ENCODE measurements at places on chromosomes 6 and 20.

- peak; percentile 99 for DNase-seq
These were observed at the start of gene CENPW for GRCh38 chr6:126339796-126340609. Gene CENPW, plus strand, starts transcription at chr6:126340115. Its CDS starts 159 bp downstream, at chr6:126340274.

DNA sequence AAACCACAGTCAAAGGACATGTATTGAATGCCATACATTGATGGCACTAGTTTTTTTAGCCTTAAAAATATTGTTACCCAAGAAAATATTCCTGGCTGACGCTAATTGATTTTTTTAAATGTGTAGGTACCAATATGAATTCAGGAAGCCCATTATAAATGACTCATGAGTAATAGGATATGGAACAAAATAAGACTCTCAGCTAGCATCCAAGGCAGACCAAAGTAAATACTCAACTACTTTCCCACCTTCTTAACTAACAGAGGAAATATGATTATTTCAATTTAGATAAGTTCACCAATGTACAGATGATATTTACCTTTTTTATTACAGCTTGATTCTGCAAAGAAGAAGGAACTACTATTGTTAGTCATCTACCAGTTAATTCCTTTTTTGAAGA is 43.2 kb upstream of the TXNDC5 start:
- DNase-seq: no peak

DNA sequence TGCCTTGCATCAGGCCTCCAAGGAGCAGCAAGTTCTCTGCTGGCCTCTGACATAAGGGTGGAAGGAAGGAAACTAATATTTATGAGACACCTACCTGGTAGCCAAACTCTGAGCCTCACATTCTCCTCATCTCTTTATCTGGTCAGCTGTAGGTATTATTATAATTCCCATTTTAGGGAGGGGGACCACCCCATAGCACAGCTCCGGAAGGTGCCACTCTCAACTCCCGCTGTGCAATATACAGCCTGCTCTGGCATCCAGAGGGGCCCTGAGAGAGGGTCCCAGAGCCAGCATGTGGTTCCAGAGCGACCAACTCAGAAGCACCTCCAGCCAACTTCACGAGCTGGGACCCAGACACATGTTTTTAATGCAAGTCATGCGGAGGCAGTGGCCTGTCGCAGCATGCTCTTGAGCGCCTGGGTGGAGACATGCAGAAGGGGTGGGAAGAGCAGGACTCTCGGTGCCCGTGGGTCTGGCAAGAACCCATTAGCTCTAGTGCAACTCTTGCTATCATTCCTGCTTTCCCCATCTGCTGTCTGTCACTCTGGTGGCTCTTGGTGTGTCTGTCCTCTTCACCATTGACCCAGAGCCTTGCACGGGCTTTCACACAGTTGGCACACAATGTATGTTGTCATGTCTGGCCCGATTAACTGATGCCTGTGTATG is 15.0 kb upstream of the MYMX start:
- DNase-seq: no peak

DNA sequence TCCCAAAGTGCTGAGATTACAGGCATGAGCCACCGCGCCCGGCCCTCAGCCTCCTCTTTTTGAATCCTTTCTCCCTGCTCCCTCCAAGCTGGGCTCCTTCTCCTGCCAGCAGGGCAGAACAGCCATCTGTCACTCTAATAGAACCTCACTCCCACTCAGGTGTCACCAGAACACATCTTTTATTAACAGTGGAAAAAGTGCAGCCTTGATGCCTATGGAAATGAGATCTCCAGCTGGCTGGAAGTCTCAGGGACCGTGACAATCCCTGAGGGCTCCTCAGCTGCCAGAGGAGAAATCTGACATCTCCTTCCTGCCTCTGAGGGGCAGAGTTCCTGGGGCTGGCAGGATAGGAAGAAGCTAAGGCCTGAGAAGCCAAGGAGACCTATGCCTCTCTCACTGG is 28.0 kb downstream of the TMC2 start:
- DNase-seq: no peak

- DNase-seq: peak; percentile 73
These were observed 17.8 kb upstream of the FNDC1 start for GRCh38 chr6:159151266-159151855.

DNA sequence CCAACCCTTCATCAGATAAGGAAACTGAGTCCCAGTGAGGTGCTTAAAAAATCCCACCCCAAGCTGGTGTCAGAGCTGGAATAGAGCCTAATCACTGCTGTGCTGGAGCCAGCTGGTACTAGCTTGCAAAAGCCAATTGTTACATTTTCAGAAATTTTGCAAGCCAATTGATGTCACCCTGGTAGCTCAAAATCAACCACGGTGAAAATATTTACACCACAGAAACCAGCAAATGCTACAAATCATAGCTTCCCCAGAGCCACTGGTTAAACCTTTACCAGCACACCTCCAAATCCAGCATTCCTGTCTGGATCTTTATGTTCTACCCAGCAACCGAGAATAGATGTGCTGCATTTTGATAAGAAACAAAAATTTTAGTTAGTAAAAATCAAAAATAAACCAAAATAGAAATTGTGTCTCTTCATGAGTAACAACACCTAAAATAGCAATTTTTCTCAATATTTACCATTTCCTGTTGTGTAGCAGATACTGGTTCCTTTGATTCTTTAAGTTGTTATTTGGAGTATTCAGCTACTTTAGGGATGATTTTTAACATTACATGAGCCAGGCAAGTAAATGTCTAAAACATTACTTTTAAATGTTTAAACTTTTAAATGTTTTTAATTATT is 7.2 kb upstream of the LCA5 start:
- peak; percentile 58 for DNase-seq

- DNase-seq: no peak
These were observed 10.4 kb downstream of the TRAPPC3L start for GRCh38 chr6:116535109-116535508.

GRCh38 chr6:38391206-38391605 is 248.5 kb downstream of the BTBD9 start:
- DNase-seq: no peak

DNA sequence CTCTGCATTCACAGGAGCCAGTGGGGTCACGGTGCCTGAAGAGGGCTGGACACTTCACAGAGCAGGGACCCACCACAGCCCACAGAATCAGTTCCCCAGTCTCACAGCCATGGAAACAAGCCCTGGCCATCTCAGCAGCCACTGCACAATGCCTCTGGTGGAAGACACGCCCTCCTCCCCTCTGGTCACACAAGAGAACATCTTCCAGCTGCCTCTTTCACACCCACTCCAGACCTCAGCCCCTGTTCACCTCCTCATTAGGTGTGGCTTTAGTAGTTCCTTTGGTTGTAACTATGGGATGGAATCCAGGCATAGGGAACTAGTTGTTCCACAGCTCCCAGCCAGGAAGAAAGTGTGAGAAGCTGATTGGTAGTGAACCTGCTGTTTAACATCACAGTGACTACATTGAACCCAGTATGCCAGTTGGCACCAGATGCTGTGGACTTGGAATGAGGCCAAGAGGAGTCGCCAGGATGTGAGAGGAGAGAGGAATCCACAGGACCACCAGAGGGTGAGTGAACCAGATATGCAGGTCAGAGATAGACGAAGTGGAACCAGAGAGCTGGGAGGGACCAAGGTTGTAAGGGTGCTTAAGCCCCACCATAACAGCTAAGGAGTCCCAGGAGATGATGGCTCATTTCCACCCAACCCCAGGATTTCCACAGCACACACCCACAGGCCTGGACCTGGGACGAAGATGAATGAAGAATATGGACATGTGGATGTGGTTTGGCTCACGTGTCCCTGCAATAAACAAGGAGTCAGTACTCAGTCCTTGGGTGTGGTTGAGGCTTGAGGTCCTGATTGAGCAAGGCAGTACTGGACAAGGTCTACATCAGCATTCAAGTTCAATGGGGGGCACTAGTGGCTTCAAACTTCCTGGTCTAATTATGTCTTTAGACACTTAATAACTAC is 8.8 kb upstream of the BTN3A3 start:
- DNase-seq: no peak

GRCh38 chr6:10174056-10174455 is 240.8 kb downstream of the TFAP2A start:
- no peak for DNase-seq

GRCh38 chr20:23116311-23117089 is 30.4 kb upstream of the CD93 start:
- no peak for DNase-seq

DNA sequence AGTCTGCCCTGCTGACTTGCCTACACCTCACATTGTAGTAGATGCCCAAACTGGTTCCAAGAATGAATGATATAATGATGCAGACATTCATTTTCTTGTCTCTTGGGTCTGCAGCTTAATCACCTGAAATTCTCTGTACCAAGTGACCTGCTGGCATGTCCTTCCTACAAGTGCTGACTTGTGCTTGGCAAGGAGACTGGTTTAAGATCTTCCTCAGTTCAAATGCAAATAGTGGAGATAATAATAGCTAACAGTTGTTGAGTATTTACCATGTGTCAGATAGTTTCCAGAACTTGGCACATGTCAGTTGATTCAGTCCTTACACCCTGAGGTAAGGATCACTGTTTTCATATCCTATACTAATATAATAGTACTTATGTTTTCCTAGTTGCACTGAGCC is 223.4 kb downstream of the SLC24A3 start:
- no peak for DNase-seq

DNA sequence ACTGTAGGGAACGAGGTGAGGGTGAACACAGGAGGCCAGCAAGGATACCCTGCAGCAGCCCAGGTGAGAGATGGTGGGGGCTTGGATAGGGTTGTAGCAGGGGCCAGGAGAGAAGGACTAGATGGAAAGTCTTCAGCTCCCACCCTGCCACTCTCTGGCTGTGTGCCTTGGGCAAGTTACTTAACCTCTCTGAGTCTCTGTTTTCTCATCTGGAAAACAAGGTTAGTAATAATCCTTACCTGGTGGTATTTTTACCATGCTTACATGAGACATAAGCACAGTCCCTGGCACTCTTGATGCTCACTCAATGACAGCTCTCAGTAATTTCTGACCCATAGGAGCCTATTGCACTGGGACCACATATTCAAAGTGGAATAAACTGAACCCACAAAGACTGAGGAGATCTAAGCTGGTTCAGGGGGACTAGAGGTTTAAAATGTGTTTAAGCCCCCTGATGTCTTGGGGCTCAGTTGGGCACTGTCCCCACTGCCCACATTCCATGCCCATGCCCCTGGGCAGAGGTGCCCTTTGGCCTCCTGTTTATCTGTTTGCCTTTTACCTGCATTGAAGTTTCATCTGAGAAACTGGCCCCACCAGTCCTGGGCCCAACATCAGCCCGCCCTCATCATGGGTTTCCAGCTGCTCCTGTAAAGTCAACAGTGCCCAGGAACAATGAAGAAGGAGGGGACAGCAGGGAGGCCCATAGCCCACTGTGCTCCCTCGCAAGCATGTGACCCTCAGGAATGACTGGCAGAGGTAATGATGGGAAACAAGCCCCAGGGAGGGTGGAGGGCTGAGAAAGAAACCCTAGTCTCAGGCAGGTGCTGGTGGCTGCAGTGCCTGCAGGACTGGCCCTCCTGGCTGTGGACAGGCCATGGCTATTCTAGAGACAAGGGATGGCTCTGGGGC is 104.0 kb downstream of the VEGFA start:
- no peak for DNase-seq

- DNase-seq: no peak
These were observed 17.6 kb downstream of the TRDN start for GRCh38 chr6:123619156-123619555.

DNA sequence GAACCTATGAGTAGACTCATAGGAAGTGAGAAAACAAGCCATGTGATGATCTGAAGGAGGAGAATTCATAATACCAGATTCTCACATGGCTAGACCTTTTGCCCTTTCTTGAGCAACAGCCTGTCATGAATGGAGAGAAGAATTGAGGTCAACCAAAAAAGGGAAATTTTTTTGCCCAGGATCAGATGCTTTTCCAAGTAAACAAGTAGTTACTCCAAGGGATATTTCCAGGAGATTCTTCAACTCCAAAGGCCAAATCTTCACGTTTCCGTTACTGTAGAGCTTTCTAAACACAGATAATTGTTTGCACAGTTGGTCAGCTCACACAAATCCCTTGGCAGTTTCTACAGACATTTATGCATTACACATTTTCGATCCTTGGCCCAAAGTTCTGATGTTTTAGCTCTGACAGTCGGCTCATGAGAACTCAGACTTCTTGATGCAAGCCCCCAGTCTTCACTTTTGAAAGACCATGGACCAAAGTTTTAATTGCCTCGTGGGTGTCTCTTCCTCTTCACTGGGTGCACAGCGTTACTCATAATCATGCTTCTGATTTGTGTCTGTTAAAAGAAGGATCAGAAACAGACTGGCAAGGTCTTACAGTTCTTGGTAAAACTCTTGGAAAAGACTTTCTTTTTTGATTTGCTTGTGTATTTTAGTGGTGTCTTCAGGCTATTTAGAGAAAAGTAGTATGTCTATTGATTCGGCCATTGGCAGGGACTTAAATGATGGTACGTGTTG is 115.0 kb downstream of the TSHZ2 start:
- peak; percentile 36 for DNase-seq

GRCh38 chr6:71091956-71092355 is 135.1 kb upstream of the B3GAT2 start:
- DNase-seq: no peak

- no peak for DNase-seq
These were observed 12.4 kb upstream of the CDC5L start for GRCh38 chr6:44375071-44375470.

DNA sequence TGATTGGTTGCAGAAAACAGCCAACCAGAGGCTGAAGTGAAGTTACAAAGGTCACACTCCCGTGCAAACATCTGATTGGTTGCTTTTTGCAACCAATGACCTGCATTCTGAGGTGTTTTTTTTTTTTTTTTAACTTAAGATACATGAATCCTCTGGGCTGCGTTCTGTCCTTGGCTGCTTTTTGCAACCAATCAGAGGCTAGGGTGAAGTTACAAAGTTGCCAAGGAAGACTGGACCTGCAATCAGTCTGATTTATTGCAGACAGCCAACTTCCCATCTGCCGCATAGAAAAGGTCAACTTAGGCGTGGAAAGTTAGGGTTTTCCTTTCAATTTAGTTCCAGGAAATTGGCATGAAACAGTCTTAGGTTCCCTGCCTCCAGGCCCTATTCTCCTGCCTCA is 292.9 kb downstream of the PLCB1 start:
- DNase-seq: peak; percentile 82

GRCh38 chr6:156474507-156475120 is 302.6 kb upstream of the ARID1B start:
- DNase-seq: no peak

GRCh38 chr6:142844065-142844755 is 100.8 kb downstream of the HIVEP2 start:
- no peak for DNase-seq

- DNase-seq: peak; percentile 67
These were observed 98.3 kb downstream of the RAMACL start for GRCh38 chr6:166488076-166488685.
